Neural crest cell (in vitro differentiated cells): ENCODE measurements at places on chromosomes 4 and X.

DNA sequence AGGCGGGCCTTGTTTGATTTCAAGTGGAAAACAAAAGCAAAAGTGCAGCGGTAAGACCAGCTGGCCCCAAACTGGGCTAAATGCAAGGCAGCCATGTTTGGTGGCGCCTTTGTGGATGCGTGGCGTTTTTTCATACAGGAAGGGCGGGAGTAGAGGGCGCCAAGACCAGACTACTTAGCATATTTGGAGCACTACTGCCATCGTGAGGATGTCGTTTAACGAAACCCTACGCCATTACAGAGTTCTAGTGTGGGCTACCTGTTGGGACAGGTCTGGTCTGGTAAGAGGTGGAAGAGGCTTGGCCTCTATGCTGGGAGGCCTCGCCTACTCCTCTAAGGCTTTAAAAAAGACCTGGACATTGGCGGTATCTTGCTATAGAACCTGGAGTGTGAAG lies 230.7 kb upstream of the STK26 start:
- no peak for DNase-seq

DNA sequence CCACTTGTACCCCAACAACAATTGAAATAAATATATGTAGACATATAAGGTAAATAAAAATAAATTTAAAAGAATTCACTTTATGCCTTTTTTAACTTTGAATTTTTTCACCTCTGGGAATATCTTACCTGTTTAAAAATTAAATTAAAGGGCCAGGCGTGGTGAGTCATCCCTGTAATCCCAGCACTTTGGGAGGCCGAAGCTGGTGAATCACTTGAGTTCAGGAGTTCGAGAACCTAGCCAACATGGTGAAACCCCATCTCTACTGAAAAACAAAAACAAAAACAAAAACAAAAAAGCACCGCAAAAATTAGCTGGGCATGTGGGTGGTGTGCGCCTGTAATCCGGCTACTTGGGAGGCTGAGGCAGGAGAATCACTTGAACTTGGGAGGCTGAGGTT lies 164.8 kb downstream of the AASDH start:
- DNase-seq: no peak

DNA sequence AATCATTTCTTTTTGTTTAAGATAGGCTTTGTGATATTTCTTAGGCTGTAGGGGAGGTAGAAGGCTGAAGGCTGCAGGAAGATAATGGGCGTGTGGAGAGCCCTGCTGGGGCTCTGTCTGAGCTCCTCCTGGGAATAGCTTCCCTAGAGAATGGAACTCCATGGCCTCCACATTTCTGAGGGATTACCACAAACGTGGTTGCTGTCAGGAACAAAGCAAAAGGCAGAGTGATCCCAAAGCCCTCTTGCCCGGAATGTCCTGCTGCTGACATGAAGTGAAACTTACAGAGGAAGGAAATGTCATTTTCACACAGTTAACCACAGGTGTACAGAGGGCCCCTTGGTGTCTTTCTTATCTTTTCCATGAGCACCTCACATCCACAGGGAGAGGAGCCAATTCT lies 89.3 kb downstream of the DDIT4L start:
- DNase-seq: no peak

DNA sequence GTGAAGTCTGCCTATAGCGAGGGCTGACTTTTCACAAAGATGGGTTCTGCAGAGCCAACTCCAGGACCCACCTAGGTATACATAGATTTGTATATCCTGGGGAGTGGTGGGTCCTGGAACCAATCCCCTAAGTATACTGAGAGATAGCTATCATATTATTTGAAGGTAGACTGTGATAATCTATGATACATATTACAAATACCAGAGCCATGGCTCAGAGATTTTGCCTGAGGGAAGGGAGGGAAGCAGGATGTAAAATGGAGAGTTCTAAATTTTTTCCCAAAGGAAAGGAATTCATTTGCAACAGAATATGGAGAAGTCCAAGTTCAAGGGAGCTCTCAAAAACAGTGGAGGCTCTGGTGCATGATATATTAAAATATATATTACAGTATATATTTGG lies 7.2 kb downstream of the TCEAL3 start:
- no peak for DNase-seq

- DNase-seq: no peak
Observed at GRCh38 chr4:10106421-10107039, 10.1 kb downstream of the WDR1 start.
